Omental fat pad (tissue), 4 donors: ENCODE measurements at places on chromosomes 12 and 14. TPM values are rescaled to one million over a fixed set of nuclear protein-coding genes. Genes with fewer than 3 reads are reported as not detected.

Gene SLC2A14
- total RNA-seq = not detected

Gene CCDC38
- not detected for total RNA-seq

Gene DYRK2
- total RNA-seq = 14.9 TPM

Gene C1QL4
- total RNA-seq = not detected

Gene TAS2R42
- total RNA-seq = not detected

Gene PROX2
- total RNA-seq = not detected
